Hematopoietic multipotent progenitor cell treated with erythropoietin and hydrocortisone succinate and interleukin-3 and kit ligand, for 15 days (in vitro differentiated cells): ENCODE measurements at places on chromosomes 4 and X.

GRCh38 chr4:112515198-112516065, 548 bp downstream of the NEUROG2 start:
- no peak for DNase-seq

DNA sequence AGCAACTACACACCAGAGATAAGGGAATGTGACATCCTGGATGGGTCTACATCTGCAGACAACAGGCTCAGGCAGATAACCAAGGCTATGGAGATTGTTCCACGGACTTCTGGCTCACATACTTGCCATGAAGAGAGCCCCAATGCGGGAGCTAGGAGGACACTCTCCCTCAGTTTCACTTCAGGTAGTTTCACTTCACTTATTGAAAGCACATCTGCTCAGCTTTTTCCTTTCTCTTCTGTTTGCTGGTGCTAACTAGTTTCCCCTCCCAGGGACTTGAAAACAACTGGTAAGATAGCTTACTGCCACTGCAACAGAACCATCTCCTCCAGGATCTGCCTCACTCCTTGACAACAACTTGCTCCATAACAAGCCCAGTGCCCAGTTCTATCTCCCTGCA, 1.4 kb upstream of the CT47C1 start:
- no peak for DNase-seq

DNA sequence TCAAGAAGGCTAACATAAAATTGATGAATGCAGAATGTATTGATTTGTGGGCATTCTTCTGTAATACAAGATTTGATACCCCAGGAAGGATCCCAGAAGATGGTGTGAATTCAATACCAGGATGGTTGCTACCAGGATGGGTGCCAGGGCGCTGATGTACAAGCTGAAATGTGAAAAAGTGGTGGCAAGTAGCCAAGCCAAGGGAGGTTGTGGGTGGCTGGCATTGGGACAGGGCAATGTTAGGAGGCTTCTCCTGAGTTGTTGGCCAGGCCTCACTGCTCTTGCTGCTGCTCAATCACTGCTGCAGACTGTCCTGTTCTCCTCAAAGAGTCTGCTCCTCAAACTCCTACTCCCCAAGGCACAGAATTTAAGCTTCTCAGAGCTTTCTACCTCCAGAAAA, 77.1 kb downstream of the RBM46 start:
- no peak for DNase-seq

- no peak for DNase-seq
These were observed 119.4 kb upstream of the C1GALT1C1 start for GRCh38 chrX:120749141-120749846.

DNA sequence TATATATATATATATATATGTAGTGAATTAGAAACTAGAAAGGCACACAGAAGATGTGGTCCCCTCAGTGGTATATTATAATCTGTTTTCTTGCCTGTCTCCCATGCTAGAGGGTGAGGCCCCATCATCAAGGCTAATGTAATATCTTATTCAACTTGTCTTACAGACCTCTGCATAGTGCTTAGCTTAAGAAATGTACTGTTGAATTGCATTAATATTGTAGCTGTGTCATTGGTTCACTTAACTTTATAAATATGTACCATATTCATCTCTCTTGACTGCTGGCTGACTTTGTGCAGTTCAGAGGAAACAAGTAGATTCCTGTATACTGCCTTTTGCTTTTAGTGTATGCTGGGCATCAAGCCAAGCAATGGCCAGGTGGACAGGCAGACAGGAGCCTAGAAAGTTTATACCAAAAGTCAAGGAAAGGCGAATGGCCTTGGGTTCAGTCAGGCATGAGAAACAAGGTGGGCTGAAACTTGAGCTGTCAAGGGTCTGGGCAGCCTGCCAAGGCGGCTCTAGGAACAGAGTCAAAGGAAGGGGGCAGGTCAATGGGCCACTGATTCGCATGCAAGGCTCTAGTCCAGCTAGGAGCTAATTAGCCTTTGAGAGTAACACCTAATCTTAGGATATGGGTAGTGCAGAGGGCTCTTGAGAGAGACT, 78.8 kb upstream of the LEF1 start:
- DNase-seq: no peak

DNA sequence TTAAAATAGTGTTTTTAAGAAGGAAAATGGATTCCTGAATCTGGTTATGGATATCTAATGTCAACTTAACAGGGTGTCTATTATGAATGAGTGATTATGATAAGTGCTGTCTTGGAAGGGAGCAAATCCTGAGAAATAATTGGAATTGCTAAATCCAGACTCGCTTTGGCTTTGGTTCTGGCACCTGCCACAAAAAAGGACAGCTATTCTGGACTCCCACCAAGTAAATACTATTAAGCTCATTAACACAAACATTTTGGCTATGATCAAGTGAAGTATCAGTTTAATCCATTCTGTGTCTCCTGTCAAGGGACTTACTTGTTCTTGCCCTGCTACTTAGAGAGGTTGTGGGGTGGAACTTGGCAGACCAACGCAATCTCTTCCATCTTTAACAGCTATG, 403.7 kb downstream of the CENPC start:
- DNase-seq: no peak

- DNase-seq: no peak
These were observed 190.9 kb downstream of the NDST4 start for GRCh38 chr4:114922592-114922933.

DNA sequence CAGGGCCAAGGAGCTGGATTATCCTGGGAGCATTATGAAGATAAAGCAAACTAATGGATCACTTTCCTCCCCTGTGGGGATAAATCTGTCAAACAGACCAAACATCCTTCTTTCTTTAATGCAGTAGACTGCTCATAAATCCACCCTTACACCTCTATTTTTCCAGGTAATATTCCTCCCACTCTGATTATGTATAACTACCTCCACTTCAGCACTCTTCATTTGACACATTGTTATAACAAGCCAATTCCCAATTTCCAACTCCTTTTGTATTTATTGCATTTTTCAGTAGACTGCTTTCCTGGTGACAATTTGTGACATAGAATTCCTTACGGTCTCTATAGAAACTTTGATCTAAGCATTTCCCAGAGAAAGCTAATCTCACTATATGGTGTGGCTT, 115.0 kb upstream of the PRKG2 start:
- DNase-seq: no peak

DNA sequence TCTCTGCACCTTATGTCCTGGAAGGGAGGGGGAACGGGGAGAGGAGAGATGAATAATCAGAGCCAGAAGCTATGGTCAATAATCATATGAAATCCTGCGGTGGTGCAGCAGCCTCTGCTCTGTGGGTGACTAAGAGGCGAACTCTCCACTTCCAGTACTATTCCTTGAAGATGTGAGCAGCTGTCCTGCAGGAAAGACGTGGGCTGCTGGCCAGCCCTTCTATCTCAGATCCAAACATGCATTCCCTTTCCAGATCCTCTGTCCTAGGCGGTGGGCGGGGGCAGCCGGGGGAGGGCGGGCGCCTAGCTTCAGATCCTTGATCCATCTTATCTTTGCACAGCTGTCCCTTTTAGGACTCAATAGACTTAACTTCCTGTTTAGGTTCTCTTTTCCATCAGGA, 34.5 kb downstream of the SPINK2 start:
- no peak for DNase-seq
